Ecto neural progenitor cell (in vitro differentiated cells): ENCODE measurements at places on chromosomes 7 and 10.

DNA sequence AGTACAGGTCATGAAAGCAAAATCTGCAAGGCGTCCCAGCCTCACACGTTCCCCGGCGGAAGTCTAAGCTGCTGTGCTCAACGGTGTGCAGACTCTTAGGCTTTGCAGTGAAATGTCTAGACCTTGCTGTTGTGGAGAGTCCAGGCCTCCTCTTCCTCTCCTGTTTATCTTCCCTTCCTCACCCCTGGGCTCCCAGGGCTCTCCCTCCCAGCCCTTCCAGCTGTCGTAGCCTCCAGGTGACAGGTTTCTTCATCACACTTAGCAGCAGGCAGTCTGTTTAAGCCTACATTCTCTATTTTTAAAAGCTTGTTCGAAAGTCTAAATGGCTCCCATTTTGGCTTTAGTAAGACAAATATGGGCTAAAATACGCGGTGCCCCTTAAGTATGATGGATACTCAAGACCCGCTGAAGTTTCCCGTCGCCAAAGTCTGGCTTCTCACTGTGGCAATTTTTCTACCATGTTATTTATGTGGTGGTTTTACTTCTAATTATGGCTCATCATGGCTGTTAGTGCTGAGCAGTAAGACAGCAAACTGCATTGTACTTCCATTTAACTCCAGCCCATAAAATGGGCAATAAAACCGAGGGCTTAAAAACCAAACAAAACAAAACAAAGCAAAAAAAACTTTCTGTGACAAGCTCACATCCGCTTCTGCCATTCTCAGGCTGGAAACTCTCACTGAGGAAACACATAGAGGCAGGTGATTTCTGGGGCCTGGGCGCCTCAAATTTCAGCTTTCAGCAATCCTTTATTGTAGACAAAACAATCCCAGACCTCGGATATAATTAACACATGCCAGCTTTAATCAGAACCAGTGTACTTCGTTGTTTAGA lies 243.2 kb downstream of the SNX10 start:
- DNase-seq, result no peak

- DNase-seq, result no peak
Observed at GRCh38 chr7:131652934-131653333, 96.5 kb upstream of the PODXL start.

DNA sequence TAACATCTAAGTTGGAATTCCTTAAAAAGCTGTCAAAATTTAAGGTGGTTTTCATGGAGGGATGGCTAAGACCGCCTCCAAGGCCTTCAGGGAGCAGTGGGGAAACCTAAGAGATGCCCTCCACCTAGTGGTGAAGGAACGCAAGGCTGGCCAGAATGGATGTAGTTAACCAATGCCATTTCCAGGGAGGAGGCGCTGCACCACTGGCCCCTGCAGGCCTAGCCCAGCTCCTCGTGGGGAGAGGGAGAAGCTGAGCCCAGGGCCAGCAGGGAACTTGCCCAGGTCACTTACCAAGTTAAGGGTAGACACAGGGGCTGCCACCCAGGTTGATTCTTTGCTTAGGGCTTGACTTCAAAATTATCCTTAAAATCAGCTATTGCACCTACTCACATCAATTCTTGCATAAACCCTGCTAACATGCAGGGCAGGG lies 32.0 kb downstream of the FIGNL1 start:
- peak; percentile 80 for DNase-seq

- DNase-seq, result no peak
Observed at GRCh38 chr10:47453141-47454007, 30.5 kb downstream of the ANXA8 start.

DNA sequence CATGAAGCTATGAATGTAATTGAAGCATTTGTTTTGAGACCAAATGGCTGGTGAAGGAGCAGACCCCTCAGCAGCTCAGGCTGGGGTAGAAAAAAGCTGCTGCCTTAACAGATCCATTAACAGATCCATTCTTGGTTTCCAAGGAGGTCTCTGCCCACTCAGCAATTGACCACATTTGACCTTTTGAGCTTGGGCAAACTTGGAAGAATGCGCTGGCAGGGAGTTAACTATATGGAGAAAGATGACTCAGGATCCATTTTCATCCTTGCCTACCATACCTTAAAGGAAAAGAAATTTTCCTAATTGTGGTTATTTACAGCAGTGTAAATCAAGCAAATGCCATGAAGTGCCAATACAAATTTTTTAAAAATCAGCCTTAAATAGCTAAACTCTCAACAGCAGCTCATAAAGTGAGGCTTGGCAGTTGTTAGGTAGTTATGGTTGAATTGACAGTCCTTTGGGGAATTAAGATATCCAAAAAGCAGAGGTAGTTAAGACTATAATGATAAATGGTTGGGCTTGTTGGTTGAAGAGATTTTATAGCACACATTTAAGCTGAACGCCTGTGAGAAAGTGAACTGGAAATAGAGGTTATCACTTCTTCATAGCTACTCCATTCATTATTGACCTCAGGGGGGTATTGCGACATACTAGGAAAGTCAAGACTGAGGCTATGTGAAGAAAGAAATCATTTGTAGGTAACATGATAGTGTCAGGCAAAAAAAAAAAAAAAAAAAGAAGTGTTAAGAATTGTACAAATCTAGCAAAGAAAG lies 83.9 kb downstream of the MKX start:
- DNase-seq, result no peak

- peak; percentile 57 for DNase-seq
Observed at GRCh38 chr10:86958901-86959736, 720 bp downstream of the SNCG start.

DNA sequence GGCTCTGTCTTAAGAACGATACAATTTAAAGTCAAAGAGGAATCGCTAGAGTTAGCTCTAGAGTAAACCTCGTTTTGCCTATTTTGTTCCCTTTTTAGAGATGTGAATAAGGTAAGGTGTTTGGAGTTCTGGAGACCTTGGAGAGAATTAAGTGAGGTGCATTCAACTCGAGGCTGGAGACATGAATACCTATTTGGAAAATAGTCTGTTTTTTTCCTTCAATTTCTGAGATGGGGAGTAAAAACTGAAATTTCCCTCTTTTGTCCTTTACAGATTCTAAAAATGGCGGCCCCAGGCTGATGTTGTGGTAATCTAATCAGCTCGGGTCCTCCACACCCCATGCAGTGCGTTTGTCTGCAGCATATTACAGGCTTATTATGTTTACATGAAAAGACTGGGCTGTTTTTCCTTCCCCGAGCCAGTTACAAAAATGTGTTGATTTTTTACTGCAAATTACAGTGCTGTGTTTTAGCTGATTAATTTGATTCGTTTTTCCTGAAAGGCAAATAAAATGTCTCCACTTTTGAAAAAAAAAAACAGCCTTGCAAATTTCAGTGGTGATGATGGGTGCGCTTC lies 1.5 kb downstream of the KMT2E start:
- no peak for DNase-seq

DNA sequence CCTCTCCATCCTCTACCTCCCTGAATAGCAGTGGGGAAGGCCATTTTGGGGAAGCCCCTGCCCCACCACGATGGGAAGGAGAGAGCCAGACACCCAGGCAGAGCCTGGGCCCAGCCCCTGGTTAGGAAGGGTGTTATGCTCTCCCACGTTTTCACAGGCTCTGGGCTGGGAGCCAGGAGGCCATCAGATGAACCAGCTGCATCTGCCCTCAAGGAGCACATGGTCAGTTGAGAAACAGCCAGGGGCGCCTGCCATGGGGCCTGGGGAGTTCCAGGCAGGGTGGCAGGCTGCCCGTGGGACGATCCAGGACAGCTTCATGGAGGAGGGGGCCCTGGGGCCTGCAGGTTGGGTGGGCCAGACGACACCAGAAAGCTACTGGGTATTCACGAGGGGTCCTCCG lies 47.5 kb downstream of the CAMK2B start:
- DNase-seq, result no peak

DNA sequence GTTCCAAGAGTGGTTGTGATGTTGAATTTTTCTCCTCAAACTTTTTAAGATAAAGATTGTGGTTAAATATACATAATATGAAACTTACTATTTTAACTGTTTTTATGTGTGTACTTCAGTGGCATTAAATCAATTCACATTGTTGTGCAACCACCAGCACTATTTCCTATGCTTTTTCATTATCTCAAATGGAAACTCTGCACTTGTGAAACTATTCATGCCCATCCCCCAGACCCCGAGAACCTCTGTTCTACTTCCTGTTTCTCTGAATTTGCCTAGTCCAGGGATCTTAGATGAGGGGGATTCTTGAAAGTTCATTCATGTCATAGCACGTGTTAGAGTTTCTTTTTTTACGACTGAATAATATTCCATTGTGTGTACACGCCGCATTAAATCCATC lies 67.0 kb downstream of the WDR37 start:
- DNase-seq, result no peak

DNA sequence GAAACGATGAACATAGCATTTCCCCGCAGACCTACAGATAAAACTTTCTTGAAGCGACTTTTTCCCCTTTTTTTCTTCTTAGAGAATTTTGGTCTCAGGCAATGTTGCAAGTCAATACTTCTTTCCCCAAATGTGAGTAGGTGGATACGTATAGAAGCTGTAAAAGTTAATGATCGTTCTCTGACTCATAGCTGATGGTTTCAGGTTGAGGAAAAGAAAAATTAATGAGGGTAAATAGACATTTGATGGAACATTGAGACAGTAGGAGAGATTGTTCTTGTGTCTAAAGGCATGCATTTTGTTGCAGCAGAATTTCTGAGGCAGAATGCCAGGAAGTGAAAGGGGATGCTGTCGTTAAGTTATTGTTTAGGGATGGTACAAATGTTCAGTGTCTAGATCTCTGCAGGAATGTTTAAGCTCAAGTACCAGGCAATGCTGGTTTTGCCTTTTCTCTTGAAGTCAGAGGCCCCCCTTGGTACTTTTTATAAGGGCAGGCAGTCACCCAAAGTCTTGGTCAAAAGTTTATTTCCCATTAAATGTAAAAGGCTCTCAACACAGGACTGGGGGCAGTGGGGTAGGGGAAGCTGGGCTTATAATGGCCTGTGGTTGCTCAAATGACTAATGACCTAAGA lies 9.3 kb downstream of the TCF7L2 start:
- no peak for DNase-seq

- DNase-seq, result peak; percentile 39
Observed at GRCh38 chr10:557792-558328, 131.6 kb downstream of the DIP2C start.

GRCh38 chr10:28592953-28593352 lies 60.0 kb downstream of the WAC start:
- DNase-seq, result no peak

DNA sequence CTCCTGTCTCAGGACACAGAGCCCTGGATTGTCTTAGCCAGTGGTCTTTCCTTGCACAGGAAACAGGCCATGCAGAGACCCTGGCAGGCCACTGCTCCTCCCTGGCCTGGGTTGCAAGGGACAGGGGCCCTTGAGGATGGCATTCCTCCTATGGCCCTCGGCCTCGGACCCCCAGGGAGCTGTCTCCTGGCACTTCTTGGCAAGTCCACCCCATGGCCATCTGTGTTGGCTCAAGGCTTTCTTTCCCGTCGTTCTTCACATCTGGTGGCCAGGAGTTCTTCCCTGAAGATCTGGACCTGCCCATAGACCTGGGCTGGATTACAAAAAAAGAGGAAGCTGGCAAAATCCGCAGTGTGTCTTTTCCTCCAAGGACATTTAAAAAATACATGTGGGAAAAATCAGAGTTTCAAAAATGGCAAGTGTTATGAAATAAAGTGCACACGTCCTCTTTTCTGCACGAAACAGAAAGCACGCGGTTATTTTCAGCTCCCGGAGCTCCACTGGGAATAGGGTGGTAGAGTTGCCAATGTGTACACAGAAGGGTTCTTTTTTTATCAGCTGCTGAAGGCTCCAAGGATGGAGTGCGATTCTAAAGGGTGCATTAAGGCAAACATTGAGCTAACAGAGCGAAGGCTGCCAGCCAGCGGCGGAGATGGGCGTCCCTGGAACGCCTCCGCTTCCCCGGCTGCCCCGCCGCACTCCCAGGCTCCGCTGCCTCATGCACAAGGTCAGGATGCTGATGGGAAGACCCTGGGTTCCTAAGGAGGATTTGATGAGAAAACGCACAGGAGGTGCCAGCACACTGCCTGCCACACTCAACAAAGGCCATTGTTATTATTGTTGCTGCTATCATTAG lies 62.8 kb upstream of the FAM20C start:
- peak; percentile 33 for DNase-seq

DNA sequence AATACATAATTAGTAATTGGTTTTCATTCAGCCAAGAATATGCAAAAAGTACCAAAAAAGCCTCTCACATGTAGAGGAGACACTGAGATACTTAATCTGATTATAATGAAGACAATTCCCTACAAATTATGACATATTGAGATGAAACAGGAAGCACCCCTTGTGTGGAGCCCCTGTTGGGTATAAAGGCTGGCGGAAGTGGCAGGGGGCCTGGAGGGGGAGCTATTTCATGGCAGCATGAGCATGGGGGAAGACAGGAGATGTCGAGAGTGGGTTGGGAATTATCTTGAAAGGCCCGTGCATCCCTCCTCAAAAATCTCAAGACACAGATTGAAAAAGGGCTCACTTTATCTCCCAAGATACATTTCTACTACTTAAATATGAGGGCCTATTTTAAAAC lies 96.9 kb downstream of the PIP4K2A start:
- no peak for DNase-seq

DNA sequence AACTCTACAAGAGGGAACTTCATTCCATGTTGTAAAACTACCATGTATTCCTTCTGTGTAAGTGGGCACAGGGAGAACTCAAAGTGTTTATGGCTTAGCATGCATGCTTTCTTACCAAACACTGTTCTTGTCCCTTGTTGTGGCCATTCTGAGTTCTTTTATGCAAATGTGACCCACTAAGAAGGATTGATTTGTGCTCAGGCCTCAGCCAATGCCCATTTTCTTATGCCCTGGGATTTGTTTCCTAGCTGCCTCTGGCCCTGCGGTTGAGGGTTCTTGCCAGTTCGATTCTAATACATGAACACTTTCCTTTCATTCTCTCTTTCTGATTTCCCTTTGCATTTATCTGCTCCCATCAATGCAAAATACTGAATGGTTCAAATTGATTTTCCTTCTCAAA lies 316.7 kb downstream of the NRG3 start:
- DNase-seq, result no peak

GRCh38 chr7:139124084-139124914 lies 14.8 kb upstream of the ZC3HAV1 start:
- no peak for DNase-seq

- peak; percentile 73 for DNase-seq
Observed at GRCh38 chr10:7121154-7121797, 289.6 kb downstream of the SFMBT2 start.

GRCh38 chr7:15399441-15399840 lies 162.4 kb downstream of the AGMO start:
- DNase-seq, result no peak

DNA sequence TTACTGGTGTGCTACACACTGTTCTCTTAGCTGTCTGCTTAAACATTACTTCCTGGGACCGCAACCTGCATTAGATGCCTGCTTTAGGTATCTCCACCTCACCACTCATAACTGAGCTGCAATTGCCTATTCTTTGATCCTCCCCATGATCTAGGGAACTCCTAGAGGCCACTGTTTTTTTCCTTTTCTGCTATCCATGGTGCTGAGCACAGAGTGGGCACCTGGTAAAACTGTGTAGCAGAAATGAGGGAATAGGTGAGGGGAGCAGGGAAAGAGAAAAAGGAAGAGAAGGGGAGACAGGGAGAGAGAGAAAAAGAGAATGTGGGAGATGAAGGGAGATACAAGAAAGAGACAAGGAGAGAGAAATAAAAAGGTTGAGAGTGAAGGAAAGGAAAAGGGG lies 434.9 kb downstream of the ADRA2A start:
- DNase-seq, result no peak

GRCh38 chr10:131668903-131669302 lies 231.9 kb upstream of the PPP2R2D start:
- no peak for DNase-seq
